Stimulated activated CD8-positive, alpha-beta memory T cell treated with anti-CD3 and anti-CD28 coated beads, Interleukin-7, amount 100 ng/mL, for 24 hours (primary cell): ENCODE measurements at places on chromosomes 7 and 10.

- DNase-seq, result peak; percentile 36
Observed at GRCh38 chr10:49398000-49398861, 2.3 kb upstream of the DRGX start.

GRCh38 chr7:117873310-117874190 is at the start of gene CTTNBP2:
Gene CTTNBP2, minus strand, starts transcription at chr7:117873441. Its CDS starts 26 bp downstream, at chr7:117873415.
- no peak for DNase-seq

DNA sequence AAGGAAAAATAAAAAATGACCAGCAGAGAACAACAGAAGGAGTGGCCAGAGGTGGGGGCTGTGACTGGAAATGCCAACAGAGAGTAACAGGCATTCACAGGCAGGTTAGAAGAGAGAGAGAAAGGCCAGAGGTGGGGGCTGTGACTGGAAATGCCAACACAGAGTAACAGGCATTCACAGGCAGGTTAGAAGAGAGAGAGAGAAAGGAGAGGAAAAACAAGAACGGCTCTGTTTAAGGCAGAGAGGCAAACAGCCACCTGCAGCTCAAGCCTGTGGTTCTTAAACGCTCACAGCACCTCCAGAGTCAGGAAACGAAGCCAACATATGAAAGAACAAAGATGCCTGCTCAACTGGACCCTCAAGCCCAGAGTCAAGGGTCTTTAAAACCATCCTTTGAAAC is 39.5 kb upstream of the DGKI start:
- no peak for DNase-seq

- no peak for DNase-seq
Observed at GRCh38 chr10:70752571-70752970, 32.6 kb downstream of the TBATA start.
